ENCODE measurements at places on chromosomes 3 and 15.

GRCh38 chr3:185024406-185024805 lies 128.5 kb downstream of the C3orf70 start:
- DNase-seq: no peak

- no peak for DNase-seq
These were observed 11.8 kb downstream of the TM4SF18 start for GRCh38 chr3:149321640-149322039.

DNA sequence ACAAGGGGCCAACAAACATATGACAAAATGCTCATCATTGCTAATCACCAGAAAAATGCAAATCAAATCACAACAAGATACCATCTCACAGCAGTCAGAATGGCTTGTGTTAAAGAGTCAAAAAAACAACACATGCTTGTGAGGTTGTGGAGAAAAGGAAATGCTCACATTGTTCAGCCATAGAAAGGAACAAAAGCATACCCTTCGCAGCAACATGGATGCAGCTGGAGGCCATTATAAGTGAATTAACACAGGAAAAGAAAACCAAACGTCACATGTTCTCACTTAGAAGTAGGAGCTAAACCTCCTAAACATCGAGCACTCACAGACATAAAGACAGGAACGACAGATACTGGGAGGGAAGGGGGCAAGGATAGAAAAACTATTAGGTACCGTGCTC lies 678.4 kb upstream of the GRM7 start:
- no peak for DNase-seq

- DNase-seq: no peak
These were observed 688 bp downstream of the SETD5 start for GRCh38 chr3:9397906-9398699.

DNA sequence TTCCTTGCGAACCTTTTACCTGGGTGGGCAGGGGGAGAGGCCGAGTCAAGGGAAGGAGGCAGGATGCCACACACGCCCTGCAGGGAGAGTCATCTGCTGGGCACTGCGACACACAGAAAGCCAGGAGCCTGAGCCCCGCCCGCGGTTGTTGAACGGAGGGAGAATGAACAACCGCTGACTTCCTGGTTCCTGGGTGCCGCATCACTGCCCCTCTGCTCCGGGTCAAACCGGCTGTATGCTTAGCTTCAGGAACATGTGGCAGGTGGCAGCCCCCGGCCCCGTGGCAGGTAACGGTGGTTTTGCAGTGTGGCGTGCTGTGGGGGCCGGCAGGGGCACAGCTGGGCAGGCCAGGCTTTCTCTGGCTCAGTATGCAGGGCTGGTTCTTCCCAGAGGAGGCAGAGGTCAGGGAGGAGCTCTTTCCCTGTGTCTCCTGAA lies 33.4 kb downstream of the APBA2 start:
- no peak for DNase-seq

DNA sequence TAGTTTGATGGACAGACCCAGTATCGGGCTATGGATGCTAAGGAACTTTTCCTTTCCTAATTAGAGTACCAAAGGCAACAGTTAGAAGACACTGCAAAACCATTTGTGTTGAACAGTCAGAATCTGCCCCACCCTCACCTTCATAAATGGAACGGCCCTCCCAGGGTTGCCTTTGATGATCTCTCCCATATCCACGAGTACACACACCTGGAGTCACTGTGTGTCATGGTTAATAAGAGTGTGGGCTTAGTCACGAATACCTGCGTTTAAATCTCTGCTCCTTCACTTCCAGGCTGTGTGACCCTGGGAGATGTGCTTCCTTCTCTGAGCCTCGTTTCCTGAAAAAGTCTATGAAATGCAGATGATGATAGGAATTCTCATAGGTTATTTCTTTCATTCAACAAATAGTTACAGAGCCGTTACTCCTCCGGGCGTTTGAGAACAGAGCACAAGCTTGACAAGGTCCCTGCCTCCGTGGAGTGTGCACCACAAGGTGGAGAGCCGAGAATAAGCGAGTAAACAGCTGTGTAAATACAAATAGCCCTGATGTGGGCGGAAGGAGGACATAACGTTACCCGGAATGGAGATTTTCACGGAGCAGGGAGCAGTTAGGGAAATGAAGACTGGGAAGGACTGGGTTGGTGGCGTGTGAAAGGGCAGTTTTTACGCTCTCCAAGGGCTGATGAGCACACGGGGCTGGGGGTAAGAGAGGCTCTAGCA lies 6.7 kb downstream of the SLC51A start:
- no peak for DNase-seq

- DNase-seq: no peak
These were observed 2.5 kb downstream of the SCAMP2 start for GRCh38 chr15:74870436-74871215.

DNA sequence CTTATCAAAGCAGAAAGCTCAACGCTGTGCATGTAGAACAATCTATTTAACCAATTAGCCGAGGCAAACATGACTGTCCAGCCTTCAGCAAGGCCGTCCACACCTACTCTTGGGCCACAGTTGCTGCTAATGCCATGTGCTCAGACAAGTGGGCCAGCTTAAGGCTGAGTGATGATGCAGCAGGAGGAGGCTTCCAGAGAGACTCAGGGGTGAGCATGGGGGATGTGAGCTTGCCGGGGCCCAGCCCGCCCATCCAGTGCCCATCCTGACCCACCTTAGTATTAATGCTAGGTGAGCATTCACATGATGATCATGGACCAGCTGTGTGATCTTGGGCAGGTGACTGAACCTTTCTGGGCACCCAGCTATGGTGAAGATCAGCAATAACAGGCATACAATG lies 150.1 kb downstream of the TPRA1 start:
- no peak for DNase-seq

GRCh38 chr3:31925271-31925630 lies 55.8 kb downstream of the OSBPL10 start:
- no peak for DNase-seq

DNA sequence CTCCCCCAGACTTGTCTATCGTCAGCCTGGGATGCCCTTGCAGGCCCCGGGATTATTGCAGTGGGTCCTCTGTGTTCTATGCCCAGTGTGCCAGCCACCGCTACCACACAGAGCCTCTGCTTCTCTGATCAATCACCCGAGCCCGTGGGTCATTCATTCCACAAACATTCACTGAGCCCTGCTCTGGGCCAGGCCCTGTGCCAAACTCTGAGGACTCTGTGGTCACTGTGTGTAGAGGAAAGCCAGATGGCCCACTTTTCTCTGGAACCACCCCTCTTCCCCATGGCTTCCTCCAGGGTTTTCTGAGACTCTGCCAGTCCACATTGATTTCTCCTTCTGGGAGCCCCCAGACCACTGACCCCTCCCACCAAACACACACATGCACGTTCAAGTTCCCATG lies 55.5 kb downstream of the BSN start:
- DNase-seq: no peak

GRCh38 chr15:58146211-58146610 lies 8.0 kb downstream of the AQP9 start:
- DNase-seq: no peak

GRCh38 chr3:52280050-52280461 lies 1.6 kb upstream of the WDR82 start:
- DNase-seq: no peak

GRCh38 chr3:65667963-65668362 lies 370.8 kb downstream of the MAGI1 start:
- DNase-seq: no peak

DNA sequence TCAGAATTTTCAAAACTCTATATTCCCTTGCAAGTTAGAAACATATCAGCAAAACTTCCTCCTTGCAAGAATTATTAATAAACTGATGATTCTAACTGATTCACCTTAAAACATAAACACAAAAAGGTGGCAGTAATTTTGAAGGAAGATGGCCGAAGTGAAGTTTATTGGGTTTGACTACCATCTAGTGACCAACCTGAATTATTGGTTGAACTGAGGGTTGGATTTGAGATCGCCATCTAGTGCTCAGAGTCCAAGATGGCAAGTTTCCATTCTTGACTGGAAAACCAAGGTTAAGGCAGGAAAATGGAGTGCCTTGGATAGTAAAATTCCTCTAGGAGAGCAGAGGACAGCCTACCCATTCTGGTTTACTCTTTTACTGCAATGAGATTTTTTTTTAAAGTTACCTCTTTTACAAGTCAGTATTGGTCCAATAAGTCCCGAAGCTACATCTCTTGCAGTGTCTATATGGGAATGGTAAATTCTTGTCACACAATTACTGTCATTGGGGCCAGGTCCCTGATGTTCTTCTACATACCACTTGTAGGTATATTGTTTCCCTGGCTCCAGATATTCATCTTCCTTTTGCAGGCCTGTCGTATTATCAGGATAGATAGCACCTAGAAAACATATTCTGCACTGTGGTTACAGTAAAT lies 51.6 kb upstream of the CP start:
- peak; percentile 77 for DNase-seq

- no peak for DNase-seq
These were observed 12.0 kb downstream of the PARP14 start for GRCh38 chr3:122692674-122693073.

GRCh38 chr3:45417930-45418847 lies 29.8 kb downstream of the LARS2 start:
- no peak for DNase-seq

DNA sequence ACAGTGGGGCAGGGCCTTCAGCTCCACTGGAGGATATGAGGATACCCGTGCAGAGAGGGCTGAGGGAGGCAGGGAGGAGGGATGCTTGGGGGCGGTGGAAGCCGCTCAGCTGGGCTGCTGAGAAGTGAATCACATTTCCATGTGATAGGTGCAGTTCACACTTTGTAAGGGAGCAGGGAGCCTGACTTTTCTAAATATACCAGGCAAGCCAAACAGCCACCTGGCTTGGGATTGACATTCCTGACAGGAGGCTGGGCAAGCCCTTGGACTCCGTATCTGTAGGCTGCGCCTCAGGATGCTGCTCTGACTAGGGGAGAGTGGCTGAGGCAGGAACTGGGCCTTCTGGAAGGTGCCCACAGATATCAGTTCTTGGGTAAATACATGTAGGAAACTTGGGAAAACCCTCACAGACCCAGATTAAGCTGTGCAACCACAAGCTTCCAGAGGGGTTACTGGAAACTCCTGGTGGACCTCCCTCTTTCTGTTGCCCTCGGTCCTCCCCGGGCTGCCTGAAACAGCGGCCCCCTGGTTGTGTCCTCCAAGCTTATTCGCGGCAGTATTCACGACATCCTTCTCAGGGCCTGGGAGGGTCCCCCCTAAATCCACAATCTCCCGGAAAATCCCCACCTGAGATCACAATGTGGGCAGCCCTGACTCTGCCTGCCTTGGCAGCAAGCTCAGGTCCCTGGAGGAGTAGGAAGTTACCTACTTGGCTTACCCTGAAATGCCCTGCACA lies 33.0 kb upstream of the ADCY5 start:
- no peak for DNase-seq

DNA sequence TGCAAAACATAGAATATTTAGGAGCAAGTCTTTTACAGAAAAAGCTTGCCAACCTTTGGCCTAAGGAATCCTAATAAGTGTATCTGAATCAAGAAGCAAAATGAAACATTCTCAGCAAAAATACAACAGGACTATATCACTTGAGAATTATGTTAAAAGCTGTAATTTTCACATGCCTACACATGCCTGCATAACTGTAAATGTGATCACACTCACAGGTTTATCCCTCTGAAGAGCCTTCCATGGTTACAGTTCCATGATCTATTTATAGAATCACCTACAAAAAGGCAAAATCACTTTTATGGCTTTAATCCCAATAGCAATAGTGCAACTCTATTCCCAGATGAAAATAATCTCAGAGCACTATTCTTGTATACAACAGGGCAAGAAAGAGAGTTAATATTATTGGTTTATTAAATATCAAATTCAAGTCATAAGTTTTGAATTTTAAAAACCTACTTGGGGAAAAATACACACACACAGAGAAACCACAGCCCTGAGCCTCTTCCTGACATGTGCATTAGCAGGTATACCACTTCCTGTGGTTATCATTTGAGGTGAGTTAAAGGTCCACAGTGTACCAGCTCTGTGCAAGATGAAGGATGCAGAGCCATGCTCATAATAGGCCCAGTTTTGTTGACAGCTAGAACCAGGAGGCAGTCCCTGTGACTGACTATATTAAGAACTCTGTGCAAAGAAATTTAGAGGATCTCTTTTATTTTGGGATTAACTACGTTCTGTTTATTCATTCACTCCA lies 252.5 kb upstream of the TGFBR2 start:
- DNase-seq: no peak

DNA sequence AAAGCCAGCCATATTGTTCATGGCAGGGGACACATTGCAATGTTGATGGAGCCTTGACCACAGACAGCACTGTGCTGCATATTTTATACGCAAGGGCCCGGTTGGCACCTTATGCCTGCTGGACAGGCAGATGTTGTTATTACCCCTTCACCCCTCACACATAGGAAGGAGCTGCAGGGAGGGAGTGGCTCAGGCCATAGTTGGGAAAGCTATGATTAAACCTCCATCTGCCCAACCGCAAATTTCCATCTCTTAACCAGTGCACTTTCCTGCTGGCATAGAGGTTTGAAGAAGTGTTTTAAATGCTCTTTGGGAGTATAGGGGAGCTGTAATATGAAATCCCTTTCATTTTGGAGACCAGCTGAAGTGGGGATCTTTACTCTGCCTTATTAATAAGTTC lies 224.7 kb downstream of the CACNA2D3 start:
- no peak for DNase-seq

- no peak for DNase-seq
These were observed 20.7 kb downstream of the KLF13 start for GRCh38 chr15:31347067-31347975.

DNA sequence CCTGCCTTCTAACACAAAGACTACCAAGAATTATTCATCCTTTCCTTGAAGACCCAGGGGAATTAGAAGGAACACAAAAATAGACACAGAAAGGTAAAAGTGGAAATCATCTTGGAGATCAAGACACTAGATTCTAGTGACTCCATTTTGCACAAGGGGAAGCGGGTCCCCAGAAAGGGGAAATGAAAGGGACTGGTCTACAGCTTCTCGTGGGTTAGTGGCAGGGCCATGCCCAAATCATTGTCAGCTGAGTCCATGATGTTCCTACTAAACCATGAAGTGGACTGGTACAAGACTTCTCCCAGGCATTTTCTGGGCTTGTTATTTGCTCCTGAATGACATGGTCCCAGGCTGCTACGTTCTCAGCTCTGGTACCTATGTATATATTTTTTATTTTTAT lies 230.7 kb upstream of the TPRG1 start:
- no peak for DNase-seq

- DNase-seq: no peak
These were observed 1.4 kb downstream of the MBNL1 start for GRCh38 chr3:152269831-152270734.

GRCh38 chr3:24650839-24651238 lies 156.2 kb upstream of the THRB start:
- DNase-seq: no peak

Measured in non-pigmented ciliary epithelial cell (primary cell).